ENCODE measurements at places on chromosomes 11 and 22. TPM values are rescaled to one million over a fixed set of nuclear protein-coding genes. Genes with fewer than 3 reads are reported as not detected.
A peak's percentile ranks its signal among the peaks of the same experiment; 100 is the strongest.

DNA sequence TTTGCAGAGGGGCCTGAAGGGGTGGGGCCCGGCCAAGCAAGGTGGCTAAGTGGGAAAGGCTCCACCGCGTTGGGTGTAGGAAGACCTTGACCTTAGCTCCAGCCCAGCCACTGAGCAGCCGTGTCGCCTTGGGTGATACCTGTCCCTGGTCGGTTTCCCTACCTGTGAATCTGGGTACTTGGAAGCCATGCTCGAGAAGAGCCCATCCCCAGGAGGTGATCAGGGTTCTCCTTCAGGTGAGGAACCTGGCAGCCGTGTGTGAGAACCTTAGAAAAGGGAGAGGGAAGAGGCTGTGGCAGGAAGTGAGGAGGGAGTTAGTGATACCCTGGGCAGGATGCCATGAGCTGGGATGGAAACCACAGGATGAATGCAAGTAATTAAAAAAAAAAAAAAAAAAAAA is 21.6 kb downstream of the PPARA start:
- no peaks in the 10 kb centered on the region for H3K36me3 ChIP-seq
- no peaks in the 10 kb centered on the region for H3K27me3 ChIP-seq
- no peak for DNase-seq

DNAJB7 gene
- total RNA-seq: not detected

MRPL49 gene
- total RNA-seq: 73.4 TPM

GRCh38 chr11:64887757-64888405 is 9.5 kb upstream of the EHD1 start:
- no peak overlapping the region for H3K27ac ChIP-seq
- no peaks in the 10 kb centered on the region for H3K4me1 ChIP-seq
- peak; percentile 88 for DNase-seq
- H3K36me3 ChIP-seq: no peaks in the 10 kb centered on the region
- no peaks in the 10 kb centered on the region for H3K27me3 ChIP-seq

- H3K27ac ChIP-seq: no peak overlapping the region
- no peak for DNase-seq
- peaks cover 3% of the 10 kb centered on the region for H3K36me3 ChIP-seq
- H3K4me1 ChIP-seq: no peaks in the 10 kb centered on the region
- no peak overlapping the region for H3K4me3 ChIP-seq
- H3K27me3 ChIP-seq: no peaks in the 10 kb centered on the region
These were observed 19.5 kb upstream of the CHKA start for GRCh38 chr11:68140496-68141245.

LARGE1 gene
- total RNA-seq: 41.7 TPM

DNA sequence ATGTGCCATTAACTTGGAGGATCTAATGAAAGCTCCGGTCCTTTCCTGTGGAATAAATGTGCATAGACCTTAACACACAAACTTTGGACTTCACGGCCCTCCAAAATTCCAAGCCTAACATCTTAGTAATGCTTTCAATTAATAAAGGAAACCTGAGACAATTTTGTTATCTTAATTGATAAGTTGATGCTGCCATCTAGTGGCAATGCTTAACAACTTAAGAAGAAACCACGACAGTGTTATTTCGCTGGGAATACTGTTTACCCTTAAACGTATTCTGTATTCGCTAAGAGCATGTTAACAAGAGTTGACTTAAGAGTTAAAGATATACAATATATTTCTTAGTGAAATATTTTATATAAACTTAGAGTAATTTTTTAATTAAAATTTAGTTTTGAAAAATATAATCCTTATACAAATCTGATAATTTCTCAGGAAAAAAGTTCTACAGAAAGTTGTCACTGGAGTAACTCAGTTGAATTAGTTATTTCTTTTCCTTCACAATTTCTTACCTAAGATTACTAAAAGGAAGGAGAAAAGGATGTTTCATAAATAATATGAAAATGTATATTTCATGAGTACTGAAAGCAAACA is 35.0 kb upstream of the OR9G4 start:
- no peaks in the 10 kb centered on the region for H3K4me1 ChIP-seq
- DNase-seq: no peak
- H3K27me3 ChIP-seq: no peaks in the 10 kb centered on the region
- peaks cover 7% of the 10 kb centered on the region for H3K36me3 ChIP-seq

DNA sequence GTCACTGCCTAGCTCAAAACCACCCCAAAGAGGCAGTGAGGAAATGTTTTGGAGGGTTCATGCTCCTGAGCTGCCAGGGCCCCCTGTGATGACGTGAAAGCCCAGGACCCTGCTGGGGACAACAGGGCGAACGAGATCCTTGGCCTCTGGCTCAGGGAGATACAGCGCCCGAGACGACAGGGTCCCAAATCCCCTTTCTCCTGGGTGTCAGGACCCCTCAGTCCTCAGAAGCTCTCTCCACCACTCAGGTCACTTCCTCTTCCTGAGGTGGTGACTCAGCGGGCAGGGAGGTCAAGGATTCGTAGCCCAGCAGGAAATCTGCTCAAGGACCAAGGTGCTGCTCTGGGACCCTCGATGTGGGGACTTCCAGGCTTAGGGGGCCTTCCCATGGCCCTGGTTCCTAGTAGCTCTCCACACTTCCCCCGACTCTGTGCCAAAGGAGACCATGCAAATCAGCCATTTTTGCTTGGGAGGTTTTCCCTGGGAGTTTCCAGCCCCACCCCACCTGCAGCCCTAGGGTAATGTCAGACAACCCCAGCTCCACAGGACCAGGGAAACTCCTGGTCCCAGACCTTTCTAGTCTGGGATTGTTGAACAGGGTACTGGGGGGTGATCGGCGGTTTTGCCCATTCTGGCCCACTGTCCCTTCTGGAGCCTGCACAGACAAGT is 12.8 kb downstream of the BCL9L start:
- H3K36me3 ChIP-seq: peaks cover 17% of the 10 kb centered on the region
- peaks cover 13% of the 10 kb centered on the region for H3K4me1 ChIP-seq
- H3K4me3 ChIP-seq: peak overlapping the region; percentile 81
- H3K27ac ChIP-seq: peak overlapping the region; percentile 80
- no peaks in the 10 kb centered on the region for H3K27me3 ChIP-seq
- DNase-seq: no peak

DNA sequence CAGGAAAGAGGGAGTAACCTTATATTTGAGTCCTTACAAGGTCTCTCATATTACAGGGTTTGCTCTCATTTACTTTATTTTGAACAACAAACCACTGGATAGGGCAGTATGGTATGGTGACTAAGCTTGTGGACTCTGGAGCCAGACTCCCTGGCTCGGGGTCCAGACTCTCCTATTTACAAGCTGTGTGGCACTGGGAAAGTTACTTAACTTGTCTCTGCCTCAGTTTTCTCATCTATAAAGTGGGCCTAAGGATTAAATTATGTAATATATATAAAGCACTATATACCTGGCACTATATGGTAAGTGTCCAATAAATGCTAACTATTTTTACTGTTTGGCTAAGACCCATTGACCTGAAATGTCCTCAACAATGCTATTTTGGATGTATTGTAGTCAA is 1.7 kb upstream of the DCHS1 start:
- H3K36me3 ChIP-seq: no peaks in the 10 kb centered on the region
- H3K4me3 ChIP-seq: no peak overlapping the region
- no peak for DNase-seq
- H3K27ac ChIP-seq: no peak overlapping the region

DNA sequence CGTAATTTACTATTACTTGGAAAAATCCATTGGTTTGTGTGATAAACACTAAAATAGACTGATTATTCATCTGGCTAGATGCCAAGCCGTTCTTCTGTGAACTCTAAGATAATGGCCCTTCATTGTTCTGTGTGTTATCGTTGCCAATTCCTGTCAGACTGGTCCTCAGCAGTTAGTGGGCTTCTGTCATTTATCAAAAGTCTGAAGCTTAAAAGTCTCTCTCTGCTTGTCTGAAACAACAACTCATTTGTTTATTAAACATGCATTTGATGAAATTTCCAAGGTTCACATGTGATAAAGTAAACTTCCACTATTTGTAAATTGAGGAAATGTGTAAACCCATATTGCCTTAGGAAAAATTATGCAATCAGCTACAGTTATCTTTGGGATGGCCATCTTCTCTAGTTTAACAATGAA is 21.1 kb upstream of the RDX start:
- no peaks in the 10 kb centered on the region for H3K27me3 ChIP-seq
- no peak overlapping the region for H3K4me3 ChIP-seq
- H3K4me1 ChIP-seq: no peaks in the 10 kb centered on the region
- no peak for DNase-seq
- H3K27ac ChIP-seq: no peak overlapping the region

DNA sequence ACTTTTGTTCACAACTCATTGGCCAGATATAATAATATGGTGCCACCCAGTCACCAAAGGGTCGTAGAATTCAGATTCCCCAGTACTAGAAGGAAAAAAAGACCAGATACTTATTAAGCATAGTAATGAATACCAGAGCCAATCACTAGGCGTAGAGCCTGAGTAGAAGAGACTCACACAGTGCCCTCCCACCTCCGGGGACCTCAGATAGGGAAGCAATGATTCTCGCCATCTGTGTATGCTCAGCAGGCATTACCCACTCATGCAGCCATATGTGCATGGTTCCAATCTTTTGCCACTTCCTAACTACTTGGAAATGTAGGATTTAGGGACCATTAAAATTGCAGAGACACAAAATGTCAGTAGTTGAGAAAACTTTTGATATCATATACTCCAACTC is 85.3 kb downstream of the C11orf87 start:
- no peak for DNase-seq
- H3K4me3 ChIP-seq: no peak overlapping the region
- no peaks in the 10 kb centered on the region for H3K36me3 ChIP-seq
- H3K4me1 ChIP-seq: no peaks in the 10 kb centered on the region

CHEK1 gene
- 119 TPM for total RNA-seq

DNA sequence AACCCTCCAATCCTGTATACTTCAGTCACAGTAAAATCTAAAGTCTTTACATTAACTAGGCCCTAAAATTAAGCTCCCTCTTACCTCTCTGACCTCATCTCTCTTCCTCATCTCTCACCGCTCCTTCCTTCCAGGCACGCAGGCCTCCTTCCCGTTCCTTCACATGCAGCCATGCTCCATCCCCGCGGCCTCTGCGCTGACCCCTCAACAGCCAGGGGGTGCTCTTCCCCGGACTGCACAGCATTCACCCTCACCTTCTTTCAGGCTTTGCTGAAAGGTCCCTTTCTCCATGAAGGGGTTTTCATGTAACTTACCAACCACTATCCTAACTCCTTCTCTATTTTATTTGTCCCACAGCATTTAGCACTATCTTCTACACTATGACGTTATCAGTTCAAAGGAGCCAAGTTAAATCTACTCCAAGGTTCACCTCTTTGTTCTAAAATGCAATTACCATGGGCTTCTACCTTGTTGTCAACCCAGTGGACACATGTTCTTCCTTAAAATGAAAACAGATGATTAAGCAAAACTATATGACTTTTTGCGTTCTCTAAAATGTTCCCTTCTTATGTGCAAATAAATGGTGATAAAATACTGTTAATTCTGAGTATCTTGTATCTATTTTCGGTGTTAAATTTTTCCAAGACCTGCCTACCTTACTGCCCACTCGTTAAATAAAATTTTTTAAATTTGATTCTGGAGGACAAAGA is 57.8 kb upstream of the APOA1 start:
- H3K27ac ChIP-seq: no peak overlapping the region
- H3K36me3 ChIP-seq: peaks cover 35% of the 10 kb centered on the region
- DNase-seq: peak; percentile 71
- H3K4me1 ChIP-seq: no peaks in the 10 kb centered on the region
- H3K27me3 ChIP-seq: no peaks in the 10 kb centered on the region

TEX54 gene
- 1.2 TPM for total RNA-seq

DNA sequence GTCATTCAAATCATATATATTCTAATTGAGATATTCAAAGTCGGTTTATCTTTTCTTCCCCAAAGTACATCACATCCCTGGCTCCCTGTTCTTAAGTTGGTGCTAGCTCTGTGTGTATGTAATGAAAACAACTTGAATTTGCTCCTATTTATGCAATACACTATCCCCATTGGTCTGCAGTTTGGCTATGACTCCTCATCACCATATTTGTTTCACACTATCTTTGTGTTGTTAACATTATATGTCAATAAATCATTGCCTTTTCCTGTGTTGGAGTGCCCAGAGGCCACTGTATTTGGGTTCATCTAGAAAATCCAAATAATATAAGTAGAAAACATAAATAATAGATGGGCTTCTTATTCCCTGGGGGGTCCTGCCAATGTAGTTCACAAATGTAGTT is 306.6 kb upstream of the TENM4 start:
- no peaks in the 10 kb centered on the region for H3K27me3 ChIP-seq
- no peaks in the 10 kb centered on the region for H3K36me3 ChIP-seq
- no peak for DNase-seq
- no peak overlapping the region for H3K27ac ChIP-seq
- no peak overlapping the region for H3K4me3 ChIP-seq
- H3K4me1 ChIP-seq: no peaks in the 10 kb centered on the region

GRCh38 chr11:29208117-29208516 is 808.7 kb downstream of the KCNA4 start:
- DNase-seq: no peak
- H3K27me3 ChIP-seq: no peaks in the 10 kb centered on the region
- H3K4me1 ChIP-seq: no peaks in the 10 kb centered on the region
- no peak overlapping the region for H3K27ac ChIP-seq

DNA sequence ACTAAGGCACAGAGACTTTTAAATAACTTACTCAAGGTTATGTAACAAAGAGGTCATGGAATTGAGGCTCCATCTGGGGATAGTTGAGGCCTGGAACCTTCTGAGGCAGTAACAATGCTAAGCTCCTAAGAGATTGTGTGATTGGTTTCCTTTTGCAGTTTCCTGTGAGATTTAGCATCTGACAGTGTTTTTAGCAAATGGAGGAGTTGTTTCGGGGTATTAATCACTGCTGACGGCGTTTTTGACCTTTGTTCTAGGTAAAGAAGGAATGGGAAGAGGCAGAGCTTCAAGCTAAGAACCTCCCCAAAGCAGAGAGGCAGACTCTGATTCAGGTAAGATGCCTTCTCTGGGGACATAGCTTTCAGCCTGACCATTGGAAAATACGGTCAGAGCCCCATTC is 32.1 kb upstream of the ST14 start:
- H3K4me3 ChIP-seq: no peak overlapping the region
- no peaks in the 10 kb centered on the region for H3K27me3 ChIP-seq
- no peak overlapping the region for H3K27ac ChIP-seq
- H3K36me3 ChIP-seq: peaks cover 78% of the 10 kb centered on the region
- no peaks in the 10 kb centered on the region for H3K4me1 ChIP-seq

DNA sequence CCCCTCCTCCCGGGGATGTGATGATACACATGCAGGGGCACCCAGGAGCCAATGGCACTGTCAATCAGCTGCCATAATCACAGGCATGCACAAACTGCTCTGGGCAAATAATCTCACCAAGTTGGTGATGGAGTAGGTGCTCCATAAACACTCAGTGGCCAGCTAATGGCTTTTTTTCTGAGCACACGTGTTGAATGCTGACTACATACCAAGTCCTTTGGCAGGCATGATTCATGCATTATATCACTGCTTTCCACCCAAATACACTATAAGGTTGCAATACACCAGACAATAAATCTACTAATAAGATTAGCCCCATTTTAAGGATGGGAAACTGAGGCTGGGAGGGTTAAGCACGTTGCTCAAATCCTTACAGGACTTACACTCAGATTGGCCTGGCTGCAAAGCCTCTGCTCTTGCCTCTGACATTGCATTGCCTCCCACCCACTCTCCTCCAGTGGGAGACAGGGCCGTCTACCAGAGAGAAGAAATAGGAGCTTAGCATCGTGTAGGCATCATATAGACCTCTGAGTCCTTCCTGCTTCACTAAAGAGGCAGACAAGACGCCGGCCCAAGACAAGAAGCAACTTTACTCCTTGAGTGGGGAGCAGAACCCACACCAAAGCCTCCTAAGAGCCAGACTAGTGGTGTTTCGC is 32.7 kb upstream of the ACCSL start:
- H3K27me3 ChIP-seq: no peaks in the 10 kb centered on the region
- no peaks in the 10 kb centered on the region for H3K36me3 ChIP-seq
- no peaks in the 10 kb centered on the region for H3K4me1 ChIP-seq

Data from H9 (cell line).